ENCODE measurements at places on chromosomes 16 and 17. TPM values are rescaled to one million over a fixed set of nuclear protein-coding genes. Genes with fewer than 3 reads are reported as not detected.

KRT31 gene
- polyA plus RNA-seq: not detected

- DNase-seq: no peak
These were observed 30.0 kb upstream of the SLC5A10 start for GRCh38 chr17:18921912-18922451.

GRCh38 chr17:51853857-51854256 is 304.7 kb downstream of the CA10 start:
- DNase-seq: no peak

DNA sequence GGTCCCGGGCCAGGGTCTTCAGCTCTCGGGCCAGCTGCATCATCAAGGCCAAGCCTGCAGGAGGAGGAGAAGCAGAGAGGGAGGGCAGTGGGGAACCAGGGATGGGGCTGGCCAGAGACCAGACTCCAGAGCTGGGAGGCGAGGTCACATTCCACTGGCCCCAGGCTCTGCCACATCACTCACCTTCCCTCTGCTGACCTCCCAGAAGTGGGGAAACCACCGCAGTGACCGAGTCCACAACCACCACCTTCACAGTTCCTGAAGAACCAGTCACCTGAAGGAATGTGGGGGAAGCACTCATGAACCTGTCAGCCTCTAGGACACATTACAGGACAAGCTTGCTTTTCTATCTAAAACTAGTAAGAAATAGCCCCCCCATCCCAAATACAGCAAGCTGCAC is 16.4 kb downstream of the RAD51D start:
- DNase-seq: no peak

DNA sequence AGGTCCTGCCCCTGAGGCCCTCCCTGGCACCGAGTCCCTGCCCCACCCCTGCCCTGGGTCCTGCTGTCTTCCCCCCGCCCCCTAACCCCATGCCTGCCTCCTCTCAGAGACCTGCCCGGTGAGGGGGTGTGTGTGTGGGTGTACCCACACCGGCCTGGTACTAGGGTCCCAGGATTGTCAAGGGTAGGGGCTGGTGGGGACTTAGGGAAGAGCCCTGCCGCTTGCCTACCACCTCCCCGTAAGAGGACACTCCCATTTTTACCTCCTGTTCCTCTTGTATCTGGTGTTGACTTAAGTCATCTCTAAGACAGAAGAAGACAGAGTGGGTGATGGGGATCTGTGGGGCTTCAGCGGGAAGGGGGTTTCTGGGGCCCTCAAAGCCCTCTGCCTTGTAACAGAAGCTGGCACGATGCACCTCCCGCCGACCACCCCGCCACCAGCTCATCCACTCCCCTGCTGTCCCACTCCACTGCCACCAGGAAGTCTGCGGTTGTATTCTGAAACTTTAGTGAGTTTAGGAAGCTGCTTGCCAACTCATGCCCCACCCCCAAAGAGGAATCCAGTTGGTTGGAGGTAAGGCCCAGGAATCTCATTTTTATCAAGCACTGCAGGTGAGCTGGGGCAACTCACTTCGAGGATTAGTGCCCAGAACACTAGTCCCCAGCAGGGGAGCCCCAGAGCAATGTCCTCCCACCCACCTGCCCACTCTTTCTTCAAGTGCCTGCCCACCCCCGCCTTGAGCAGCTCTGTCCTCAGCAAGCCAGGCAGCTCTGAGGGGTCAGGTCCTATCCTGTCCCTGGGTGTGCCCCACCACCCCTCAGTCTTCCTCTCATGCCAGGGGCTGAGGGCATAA is 5.6 kb downstream of the SPATA32 start:
- no peak for DNase-seq

Data from stomach (tissue), 19 donors.